Stimulated activated CD4-positive, alpha-beta T cell treated with anti-CD3 and anti-CD28 coated beads, Interleukin-12 subunit alpha, Interleukin-12 subunit beta, amount 100 ng/mL, for 48 hours (primary cell): ENCODE measurements at places on chromosomes 2 and 18.

GRCh38 chr18:35581898-35582641, 530 bp downstream of the GALNT1 start:
- no peak for DNase-seq

DNA sequence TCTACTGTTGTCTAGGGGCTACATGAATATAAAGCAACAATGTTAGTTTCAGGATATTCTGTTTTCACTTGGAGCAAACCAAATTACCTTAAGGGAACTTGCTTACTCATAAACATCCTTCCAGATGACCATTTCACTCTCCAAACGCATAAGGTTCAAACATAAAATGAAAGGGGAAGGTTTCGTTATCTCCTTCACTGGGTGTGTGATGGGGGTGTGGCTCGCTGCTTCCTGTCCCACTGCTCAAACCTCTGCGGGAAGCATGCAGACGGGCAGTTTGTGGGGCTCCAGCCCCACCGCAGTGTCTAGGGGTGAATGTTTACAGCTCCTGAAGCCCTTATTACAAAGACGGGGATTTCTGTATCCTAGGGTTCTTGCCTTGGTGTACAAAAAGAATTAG, 1310.9 kb upstream of the TMEFF2 start:
- no peak for DNase-seq

GRCh38 chr2:151824886-151825285, 3.3 kb downstream of the ARL5A start:
- DNase-seq, result no peak

- DNase-seq, result no peak
Observed at GRCh38 chr2:216379977-216380376, 7.7 kb upstream of the MARCHF4 start.

DNA sequence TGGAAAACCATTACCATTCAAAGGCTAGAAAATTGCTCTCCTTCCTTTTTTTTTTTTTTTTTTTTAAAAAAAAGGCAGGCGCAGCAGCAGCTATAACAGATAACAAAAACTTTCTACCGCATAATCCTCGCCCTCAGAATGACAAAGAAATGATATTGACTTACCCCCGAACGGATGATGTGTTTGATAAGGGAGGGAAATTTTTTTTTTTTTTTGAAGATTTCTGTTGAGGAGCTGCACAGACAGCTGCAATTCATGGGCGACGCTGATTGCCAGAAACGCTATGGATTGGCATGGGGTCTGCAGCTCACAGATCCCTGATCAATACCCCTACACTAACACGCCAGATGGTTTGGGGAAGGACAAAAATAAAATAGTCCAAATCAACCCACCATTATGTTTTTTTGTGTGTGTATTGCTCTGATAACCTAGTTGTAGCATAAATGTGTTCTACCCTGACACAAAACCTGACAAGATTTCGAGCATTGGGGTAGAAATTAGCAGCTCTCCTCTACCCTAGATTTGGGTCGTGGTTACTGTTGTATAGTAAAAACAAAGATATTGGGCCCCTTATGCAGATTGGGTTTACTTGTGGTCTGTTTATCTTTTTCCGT, 3.6 kb upstream of the ONECUT2 start:
- no peak for DNase-seq

DNA sequence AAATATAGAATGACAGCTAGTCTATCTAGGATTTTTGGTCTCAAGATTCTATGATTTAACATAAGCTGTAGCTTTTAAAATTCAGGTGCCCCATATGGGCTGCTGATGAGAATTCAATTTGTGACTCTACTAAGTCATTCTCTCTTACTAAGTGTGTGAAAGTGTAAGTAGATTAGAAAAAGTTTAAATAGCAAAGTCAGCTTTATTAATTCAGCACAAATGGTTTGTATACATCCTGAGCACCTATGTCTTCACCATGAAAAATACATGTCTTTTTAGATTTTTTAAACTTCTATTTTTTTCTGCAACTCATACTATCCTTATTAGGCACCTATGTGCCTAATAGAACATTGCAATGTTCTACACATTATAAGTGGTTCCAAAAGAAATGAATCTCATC, 157.1 kb downstream of the METTL4 start:
- DNase-seq, result no peak

DNA sequence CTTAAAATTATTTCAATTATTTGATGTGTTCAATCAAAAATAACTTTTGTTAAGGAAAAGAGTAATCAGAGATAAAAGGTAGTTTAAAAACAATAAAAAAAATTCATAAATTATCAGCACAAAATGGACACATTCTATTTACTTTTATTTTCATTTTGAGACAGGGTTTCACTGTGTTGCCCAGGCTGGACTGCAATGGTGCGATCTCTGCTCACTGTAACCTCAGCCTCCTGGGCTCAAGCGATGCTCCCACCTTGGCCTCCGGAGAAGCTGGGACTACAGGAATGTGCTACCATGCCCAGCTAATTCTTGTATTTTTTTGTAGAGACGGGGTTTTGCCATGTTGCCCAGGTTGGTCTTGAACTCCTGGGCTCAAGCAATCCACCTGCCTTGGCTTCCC, 47.1 kb downstream of the LPIN2 start:
- no peak for DNase-seq
